Calu3 (cell line): ENCODE measurements at places on chromosomes 1 and 21.

- DNase-seq = no peak
These were observed 63.5 kb downstream of the LRIG2 start for GRCh38 chr1:113136476-113136875.

GRCh38 chr1:185074307-185074706 is 28.9 kb downstream of the RNF2 start:
- no peak for DNase-seq

DNA sequence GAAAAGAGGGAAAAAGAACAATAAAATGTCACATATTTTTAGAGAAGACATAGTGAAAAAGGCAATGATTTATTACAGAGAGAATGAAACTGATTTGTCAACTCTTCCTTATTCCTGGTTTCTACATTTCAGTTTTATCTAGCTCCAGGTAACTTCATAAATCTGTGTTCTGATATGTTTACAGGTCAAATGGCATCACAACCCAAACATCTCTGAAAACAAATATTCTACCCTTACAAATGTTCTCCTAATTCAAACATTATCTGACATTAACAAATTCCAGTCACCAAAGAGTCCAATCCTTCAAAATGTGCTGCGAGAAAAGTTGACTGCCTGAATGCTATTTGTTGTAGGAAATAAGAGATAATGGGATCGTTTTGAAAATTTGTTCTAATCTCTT is 20.2 kb downstream of the EXTL2 start:
- DNase-seq = no peak

DNA sequence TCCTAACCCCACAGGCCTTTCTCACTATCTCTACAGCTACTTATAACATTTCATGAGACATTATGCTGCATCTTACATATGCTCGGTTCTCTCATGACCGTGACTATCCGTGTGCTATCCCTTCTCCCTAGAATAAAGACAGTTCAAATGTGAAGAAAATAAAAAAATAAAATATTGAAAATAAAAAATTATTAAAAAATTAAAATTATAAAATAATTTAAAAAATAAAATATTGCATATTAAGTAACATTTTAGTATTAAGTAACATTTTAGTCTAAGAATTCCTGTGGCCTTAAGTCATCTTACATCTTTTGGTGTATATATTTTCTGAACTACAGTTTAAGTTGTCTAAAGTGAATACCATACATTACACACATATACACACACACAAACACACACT is 415.5 kb downstream of the DPYD start:
- DNase-seq = no peak

DNA sequence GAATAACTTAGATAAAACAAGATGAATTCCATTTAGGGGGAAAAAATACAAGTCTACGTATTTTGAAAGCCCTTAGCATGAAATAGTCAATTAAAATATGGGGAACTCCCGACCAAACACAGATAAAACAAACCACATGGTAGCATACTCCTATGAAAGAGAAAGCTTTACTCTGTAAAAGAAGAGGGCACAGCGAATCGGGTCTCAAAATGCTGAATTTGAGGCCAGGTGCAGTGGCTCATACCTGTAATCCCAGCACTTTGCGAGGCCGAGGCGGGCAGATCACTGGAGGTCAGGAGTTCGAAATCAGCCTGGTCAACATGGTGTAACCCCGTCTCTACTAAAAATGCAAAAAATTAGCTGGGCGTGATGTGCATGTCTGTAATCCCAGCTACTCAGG is 116.9 kb upstream of the TIAM1 start:
- no peak for DNase-seq

- DNase-seq = no peak
These were observed 160.7 kb upstream of the LMO4 start for GRCh38 chr1:87167848-87168525.

- no peak for DNase-seq
These were observed 4.5 kb downstream of the ZBED6 start for GRCh38 chr1:203799971-203800370.

DNA sequence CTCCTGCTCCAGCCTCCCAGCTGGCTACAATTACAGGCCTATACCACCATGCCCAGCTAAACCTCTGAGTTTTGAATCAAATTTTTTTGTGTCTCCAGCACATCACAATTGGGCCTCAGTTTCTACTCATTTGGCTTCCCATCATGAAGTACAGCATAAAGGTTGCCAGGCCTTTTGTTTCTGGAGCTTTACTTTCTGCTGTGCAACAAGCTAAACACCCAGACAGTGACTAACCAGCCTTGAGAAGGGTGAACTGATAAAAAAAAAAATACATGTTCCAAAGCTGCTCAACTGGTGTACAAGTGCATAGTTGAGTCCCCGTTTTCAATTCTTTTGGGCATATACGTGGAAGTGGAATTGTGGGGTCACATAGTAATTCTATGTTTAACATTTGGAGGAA is 25.1 kb downstream of the TIAM1 start:
- no peak for DNase-seq

GRCh38 chr1:245143849-245144248 is 10.9 kb upstream of the KIF26B start:
- no peak for DNase-seq

- DNase-seq = no peak
These were observed 77.1 kb downstream of the ITPKB start for GRCh38 chr1:226661965-226662364.

DNA sequence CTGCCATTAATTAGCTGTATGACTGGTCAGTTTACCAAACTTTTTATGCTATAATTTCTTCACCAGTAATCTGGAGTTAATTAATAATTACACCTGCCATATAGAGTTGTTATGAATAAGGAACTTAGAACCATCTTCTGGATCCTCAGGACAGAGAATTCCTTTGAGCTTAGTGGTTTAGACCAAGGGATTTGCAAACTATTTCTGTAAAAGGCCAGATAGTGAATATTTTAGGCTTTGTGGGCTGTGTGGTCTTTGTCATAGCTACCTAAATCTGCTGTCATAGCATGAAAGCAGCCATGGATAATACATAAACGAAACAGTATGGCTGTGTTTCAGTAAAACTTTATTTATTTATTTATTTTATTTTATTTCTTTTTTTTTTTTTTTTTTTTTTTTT is 9.0 kb downstream of the TIMM17A start:
- no peak for DNase-seq

GRCh38 chr1:61395146-61395800 is 312.9 kb downstream of the NFIA start:
- DNase-seq = no peak

- no peak for DNase-seq
These were observed 103.7 kb downstream of the BARHL2 start for GRCh38 chr1:90613371-90613770.

- DNase-seq = peak; percentile 68
These were observed at the start of gene MCOLN3 for GRCh38 chr1:85048296-85049064. Gene MCOLN3 (minus strand): TSS chr1:85048500. CDS start chr1:85045360, 3,140 bp downstream.

DNA sequence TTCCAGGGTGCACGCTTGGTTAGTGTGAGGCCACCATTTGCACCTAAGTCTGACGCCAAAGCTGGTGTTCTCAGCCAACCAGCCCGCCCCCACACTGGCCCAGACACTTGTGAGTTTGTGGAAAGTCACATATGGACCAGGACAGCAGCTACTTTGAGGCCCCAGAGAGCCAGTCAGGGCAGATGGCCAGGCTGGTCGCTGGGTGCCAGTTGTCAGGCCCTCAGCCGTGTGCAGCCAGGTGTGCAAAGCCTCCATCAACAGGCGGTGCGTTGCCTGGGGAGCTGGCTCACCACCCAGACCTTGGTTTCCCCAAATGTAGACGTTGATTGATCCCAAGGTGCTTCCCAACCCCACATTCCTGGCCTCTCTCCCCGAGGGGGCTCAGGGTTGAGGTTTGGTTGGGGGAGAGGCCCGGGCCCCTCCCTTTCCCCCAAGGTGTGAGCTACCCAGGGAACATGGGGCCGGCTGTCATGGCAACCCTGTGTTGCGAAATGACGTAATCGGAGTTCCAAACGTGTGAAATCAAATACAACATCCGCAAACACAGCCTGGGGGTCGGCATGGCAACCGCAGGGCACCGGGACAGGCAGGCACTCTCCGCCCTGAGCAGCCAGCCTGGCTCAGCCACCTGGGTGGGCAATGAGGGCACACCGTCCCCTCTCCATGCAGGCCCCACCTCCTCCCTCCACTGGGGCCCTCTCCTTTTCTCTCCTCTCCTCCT is 42.2 kb upstream of the WNT4 start:
- peak; percentile 44 for DNase-seq

DNA sequence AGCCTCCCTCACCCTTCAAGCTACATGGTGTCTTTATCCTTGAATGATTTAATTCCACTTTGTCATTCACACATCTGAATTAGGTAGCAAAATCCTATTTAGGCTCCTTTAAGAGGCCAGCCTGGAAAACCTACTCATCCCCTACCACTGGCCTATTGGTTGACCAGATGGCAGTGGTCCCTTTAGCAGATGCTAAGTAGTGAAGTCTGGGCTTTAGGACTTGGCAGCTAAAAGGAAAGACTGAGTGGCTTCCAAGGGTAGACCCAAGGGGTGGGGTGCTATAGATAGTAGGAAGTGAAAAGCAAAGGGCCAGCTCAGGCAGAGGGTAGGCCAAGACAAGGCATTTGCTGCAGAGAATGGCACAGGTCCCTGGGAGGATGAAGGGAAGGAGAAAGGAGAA is 46.6 kb downstream of the KCNJ6 start:
- no peak for DNase-seq

- no peak for DNase-seq
These were observed 67.1 kb downstream of the LHX9 start for GRCh38 chr1:197984289-197984688.

GRCh38 chr1:179924268-179924667 is 30.3 kb upstream of the CEP350 start:
- DNase-seq = no peak

DNA sequence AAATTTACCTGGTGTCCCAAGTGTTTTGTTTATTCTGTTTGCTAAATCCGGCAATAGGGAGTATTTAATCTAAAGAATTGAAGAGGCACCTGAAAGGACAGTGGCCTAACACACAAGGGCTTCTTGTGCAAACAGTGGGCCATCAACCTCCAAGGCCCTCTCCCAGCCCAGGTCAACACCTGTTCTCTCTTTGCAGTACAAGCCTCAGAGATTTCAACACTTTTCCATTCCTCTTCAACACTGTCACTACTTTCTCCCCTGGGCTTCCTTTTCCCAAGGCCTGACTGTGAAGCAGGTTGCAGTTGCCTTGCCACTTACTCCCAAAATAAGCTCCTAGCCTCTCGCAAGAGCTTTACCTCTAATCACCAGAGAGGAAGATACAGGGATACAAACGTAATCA is 3.2 kb upstream of the SNAPIN start:
- no peak for DNase-seq

GRCh38 chr1:192967901-192968300 is 91.3 kb downstream of the UCHL5 start:
- no peak for DNase-seq

- DNase-seq = no peak
These were observed 8.0 kb downstream of the SLC2A5 start for GRCh38 chr1:9061252-9061960.

GRCh38 chr1:5920201-5920600 is 72.0 kb downstream of the NPHP4 start:
- no peak for DNase-seq

- DNase-seq = no peak
These were observed 35.1 kb downstream of the RNF2 start for GRCh38 chr1:185080422-185080821.

GRCh38 chr21:37413553-37414291 is 47.1 kb downstream of the DYRK1A start:
- no peak for DNase-seq

DNA sequence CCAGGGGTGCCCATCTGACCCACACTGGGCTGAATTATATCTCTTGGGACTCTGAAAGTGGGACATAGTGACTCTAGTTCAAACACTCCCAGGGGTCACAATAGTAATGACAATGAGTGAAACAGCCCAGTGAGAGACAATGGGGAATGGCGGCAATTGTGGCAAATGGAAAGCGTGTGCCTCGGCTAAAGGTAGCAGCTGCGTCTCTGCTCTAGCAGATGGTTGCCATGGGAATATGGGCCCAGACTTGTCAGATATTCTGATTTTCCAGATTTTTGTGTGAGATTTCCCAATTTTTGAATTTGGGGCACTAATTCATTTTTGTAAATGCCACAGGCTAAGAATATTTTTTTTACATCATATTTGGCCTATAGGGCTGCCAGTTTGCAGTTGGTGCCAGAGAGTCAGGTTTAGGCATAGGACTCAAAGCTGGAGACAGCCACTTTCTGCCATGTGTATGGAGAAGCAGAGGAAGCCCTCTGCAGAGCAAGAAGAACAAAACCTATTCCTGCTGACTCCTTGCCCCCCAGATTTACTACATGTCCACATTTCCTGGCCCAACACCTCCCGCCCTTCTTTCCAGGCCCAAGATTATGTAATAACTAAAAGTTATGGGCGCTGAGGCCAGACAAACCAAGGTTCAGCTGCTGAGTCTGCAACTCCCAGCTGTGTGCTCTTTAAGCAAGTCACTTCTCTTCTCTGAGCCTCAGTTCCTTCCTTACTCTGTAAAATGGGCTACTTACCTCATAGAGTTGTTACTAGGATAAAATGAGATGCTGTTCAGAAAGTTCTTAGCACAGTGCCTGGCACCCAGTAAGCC is 21.6 kb upstream of the PTP4A2 start:
- DNase-seq = no peak

GRCh38 chr1:233102341-233102740 is 151.9 kb downstream of the NTPCR start:
- no peak for DNase-seq

DNA sequence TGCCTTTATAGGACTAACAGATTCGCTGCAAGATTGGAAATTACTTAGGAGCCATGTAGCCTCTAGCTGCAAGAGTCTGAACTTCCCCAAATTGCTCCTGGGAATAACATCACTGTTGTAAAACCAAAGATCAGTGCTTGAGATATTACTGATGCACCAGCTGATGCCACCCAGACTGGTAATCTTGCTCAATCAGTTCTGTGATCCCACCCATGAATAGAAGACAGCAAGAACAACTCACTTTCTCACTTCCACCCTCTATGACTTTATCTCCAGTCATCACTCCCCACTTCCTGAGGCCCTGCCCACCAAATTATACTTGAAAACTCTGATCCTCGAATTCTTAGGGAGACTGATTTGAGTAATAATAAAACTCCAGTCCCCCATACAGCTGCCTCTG is 1011.1 kb downstream of the PLA2G4A start:
- no peak for DNase-seq

GRCh38 chr1:18554597-18554996 is 73.9 kb downstream of the KLHDC7A start:
- no peak for DNase-seq

DNA sequence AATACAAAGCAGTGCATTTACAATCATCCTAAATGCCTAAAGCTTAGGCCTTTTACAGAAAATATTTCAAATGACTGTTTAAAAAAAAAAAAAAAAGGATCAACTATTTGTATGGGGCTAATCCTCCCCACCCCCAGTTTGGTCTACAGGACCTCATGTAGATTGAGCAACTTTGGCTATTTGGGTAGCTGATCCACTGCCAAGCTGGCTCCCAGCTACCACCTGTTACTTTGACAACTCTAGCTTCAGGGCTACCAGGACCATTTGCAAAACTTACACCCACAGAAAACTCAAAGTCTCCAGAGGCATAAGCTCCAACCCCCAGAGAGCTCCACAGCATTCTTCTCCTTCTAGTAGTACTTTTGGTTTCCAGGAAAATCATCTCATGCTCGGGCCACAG is 29.4 kb downstream of the JAK1 start:
- no peak for DNase-seq

- DNase-seq = peak; percentile 78
These were observed 26.7 kb upstream of the RBM15 start for GRCh38 chr1:110312188-110313121.

GRCh38 chr1:25954282-25954938 is 43.5 kb downstream of the PAFAH2 start:
- no peak for DNase-seq
